ENCODE measurements at places on chromosomes 12 and 14.

DNA sequence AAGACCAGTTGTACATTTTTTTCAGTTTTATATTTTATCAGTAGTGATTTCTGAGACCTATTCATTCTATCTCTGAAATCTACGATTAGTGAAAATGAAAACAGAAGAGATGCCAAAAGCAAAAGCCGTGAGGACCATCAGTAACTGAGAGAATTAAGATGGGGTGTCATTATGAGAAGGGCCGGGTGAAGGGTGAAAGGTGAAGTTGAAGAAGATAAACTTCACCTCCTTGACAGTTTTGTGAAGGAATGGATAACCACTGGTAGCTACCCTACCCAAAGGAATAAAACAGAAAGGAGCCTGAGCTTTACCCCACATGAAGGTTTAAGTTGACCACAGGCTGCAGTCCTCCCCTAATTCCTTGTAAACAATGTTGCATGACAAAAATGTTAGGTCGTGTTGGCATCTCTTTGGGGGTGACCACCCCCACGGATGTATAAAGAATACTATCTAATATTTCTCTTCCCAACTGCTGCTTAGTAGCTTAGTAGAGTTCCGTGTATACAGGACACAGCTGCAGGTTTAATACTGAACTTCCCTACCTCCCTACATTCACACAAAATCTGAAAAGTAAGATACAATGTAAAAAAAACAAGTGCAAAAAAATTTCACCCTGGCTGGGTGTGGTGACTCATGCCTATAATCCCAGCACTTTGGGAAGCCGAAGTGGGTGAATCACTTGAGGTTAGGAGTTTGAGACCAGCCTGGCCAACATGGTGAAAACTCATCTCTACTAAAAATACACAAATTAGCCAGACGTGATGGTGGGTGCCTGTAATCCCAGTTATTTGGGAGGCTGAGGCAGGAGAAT lies 23.9 kb downstream of the GPR19 start:
- peak; percentile 37 for DNase-seq

DNA sequence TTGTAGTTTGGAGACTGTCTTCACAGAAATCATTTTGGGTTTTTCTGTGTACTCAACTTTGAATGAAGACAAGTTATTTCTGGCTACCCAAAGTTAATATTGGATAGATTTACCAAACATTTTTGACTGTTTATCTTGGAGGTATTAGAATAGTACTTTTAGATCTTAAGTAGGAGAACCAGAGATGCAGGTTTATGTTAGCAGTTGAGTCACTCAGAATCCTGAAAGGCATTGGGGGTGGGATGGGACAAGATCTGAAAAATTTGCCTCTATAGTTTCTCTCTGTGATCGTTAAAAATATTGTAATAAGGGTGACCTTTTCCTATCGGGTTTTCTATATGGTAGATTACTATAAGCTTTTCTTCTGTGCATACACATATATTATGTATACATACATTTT lies 112.3 kb downstream of the TTC6 start:
- no peak for DNase-seq

DNA sequence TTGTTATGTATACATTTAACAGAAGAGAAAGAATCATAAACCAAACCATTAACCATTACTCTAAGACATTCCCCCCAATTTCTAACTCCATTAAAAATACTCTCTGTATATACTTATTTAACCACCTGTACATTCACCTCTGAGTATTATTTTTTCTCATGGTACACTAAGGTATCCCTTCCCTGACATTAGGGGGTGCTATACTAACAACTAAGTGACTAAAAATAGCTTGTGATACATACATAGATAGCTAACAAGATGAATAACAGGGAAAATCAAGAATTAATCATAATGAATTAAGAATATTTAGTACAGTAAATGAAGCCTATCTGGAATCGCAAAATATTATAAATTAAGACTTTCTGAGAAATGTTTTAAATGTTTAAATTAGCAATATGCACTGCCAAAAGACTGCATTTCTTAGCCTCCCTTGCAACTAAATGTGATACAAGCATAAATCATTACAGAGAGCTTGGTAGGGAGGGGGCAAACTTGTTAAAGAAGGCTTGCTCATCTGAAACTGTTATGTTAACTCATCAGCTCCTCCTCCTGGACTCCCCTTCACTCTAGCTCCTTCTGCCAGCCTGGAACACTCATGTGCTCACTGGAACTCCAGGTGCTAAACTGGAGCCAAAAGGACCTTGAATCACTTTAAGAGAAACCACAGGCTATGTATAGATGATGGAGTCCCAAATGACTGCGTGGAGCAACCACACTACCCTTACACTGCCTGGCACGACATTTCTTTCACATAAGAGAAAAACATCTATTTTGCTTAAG lies 14.9 kb downstream of the C2CD5 start:
- DNase-seq, result no peak

DNA sequence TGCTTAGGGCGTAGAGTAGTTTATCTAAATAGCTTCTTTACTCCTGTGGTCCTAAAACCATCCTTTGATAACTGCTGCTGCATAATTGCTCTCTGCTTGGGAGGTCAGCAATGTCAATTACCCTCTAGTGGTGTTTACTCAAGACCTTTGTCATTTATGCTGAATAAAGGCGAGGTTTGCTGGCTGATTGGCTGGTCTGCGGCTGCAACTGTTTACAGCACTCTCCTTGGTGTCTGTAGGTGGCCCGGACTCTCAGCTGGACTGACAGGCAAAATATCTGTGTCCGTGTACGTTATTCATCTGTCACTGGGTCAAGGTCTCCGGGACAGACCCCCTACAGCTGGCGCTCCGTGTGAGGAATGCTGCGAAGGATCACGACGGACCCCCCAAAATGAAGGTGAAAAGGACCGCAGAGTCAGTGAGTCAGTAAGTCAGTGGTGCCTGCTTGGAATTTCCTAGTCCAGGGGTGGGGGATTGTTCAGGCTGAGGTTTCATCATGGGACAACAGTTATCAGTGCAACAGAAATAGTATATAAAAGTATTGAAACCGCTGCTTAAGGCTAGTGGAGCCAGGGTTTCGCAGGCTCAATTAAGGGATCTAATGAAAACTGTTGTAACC lies 253.3 kb upstream of the DIO2 start:
- DNase-seq, result no peak

DNA sequence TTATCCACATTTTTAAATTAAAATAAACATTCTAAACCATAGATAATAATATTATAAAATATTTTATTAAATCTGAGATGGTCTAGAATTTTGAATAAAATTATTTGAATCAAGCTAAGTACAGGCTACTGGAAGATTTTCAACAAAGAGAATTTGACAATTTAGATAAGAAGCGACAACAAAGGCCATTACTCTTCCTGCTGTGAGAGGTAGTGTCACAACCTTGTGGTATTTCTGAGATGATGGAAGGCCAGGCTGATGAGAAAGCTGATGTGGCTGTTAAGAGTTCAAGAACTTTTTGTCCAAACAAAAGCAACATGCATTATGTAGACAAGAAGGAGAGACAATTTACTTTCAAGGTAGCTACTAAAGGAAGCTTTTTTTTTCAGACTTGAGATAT lies 43.7 kb upstream of the CNTN1 start:
- no peak for DNase-seq

DNA sequence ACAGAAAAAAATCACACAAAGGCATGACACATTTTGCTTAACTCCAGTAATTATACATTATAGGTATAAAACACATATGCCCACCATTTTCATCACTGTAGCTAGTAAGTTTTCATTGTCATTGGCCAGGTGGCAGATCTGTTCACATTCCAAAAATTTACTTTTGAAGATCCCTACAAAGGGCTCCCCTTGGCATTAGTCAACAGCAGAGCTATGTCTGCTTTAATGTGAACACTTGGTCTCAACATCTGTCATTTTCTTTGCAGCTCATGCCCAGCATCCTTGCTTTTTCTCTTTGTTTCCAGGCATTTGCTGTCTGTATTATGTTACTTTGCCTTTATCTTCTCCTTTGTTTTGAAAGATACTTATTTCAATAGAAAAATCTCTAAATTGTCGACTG lies 519.1 kb upstream of the FOXG1 start:
- DNase-seq, result no peak

DNA sequence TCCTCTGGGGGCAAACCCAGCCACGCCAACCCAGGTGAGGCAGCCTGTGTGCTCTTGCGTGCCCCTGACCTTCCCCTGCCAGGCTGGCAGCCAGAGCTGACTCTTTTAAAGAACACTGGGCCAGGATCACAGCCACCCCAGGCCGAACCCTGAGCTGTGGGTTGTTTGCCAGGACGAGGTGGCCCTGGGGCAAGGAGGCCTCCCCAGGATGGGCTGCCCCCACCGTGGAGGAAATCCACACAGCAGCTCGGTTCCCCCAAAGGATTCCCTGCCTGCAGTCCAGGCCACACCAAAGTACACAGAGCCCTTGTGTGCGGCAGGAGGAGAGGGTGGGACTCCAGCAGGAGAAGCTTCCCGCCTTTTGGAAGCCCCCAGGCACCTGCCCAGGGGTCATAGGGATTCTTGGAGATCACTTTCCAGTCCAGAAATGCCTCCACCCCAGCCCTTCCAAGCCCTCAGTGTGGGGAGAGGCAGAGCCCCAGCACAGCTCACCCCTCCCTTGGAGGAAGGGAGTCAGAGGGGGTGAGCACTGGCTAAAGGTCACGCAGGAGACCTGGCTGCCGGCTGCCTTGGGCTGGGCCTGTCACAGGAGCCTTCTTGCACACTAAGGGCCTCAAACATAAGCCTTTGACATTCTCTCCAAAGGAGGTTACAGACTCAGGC lies 115.6 kb downstream of the CALM1 start:
- no peak for DNase-seq

DNA sequence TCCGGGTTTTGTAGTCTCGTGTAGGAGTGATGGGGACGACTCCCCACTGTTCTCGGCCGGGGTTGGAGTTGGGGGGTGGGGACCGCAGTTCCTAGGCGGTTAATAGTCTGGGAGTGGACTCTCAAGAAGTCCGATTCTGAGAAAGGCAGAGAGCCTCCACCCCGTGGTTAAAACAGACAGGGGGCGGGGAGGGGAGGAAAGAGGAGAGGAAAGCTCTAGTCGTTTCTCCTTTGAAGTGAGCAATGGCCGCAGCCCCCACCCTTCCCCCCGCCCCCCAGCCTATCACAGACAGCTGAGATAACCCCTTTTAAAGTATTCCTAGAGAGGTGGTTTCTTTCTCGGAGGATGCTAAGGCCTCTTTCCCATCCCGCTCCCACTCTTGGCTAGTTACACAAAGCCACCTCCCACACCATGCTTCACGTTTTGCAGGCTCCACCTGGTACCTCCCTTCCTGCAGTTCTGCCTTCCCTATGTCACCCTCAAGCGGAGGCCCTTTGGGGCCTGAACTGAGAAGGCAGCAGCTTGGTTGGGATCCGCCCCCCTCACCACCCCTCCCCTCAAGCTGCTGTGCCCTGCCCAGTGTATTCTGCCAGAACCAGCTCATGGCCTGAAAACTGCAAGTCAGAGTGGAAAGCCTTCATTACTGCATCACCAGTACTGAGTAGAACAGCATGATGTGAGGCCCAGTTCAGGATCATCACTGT lies 853 bp downstream of the USP5 start:
- peak; percentile 75 for DNase-seq
